ENCODE measurements at places on chromosomes 6 and 20. TPM values are rescaled to one million over a fixed set of nuclear protein-coding genes. Genes with fewer than 3 reads are reported as not detected.

DNA sequence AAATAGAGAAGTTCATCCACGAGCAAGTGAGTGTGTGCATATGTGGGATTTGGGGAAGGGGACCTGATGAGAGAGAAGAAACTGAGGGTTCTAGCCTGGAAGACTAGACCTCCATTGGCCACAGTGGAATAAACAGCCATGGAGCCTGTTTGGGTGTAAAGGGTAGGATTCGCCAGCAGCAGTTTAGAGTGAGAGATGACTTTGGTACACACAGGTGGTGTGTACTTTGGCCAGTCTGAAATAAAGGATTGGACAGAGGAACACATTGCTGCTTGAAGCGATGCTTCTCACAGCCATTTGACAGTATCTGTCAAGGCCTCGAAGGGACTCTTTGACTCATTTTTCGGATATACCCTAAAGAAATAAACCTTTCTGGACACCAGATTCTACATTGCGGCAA is 29.2 kb downstream of the PLEKHG1 start:
- no peak for DNase-seq

DNA sequence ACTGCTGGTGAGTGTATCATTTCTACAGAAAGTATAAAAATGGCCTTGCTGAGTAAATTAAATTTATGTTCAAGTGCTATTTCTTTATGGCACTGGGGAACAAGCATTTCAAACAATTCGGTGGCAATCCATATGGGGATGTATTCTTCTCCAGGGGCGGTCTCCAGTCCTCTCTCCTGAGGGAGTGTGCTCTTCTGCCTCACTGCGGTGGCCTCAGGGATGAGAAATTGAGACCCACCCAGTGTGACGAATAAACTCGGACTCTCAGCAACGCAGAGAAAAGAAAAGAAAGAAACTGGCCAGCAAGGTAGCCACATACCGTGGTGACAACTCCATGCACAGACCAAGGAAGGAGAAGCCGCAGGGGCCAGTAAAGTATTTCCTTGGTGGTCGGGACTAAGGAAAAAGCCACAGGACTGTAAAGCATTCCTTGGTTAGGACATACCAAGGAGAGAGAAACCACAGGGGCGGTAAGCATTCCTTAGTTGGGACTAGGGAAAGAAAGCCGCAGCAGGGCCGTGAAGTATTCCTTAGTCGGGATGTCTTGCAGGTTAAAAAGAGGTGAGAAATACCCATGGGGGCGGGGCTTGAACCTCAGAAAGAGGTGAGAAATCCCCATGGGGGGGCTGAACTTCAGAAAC is 13.6 kb upstream of the GOPC start:
- no peak for DNase-seq

DNA sequence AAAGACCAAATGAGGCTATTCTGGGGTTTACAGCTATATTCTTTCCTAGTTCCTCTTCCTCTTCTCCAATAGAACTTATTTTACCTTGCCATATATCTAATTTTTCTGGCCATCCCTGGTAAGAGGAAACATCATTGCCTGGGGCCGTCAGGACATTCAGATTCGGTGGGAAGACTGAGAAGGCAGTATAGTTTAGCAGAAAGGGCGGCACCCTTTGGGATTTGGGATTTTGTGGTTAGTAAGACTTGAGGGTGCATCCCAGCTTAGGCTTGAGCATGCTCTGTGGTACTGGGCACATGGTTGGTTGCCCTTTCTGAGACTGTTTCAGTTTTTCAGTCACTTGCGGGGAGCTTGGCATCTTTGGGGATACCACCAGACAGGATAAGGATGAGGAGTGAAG is 21.1 kb downstream of the SCUBE3 start:
- DNase-seq = no peak

DNA sequence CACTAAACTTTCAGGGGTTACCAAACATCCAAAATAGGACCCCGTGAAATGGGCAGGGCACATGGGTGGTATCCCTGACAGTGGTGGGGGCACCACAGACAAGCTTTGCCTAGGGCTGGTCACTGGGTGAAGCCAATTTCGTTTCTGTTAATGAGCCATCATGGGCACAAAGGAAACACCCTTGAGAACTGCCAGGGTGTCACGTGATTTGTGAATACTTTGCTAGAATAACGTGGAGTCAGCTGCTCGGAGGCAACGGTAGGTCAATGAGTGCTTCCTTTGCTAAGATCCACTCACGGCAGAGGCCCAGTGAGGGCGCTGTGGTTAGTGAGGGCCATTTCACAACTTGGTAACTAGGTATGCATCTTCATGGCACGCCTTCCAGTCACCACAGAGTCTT is 87.7 kb upstream of the AGPAT4 start:
- no peak for DNase-seq

DNA sequence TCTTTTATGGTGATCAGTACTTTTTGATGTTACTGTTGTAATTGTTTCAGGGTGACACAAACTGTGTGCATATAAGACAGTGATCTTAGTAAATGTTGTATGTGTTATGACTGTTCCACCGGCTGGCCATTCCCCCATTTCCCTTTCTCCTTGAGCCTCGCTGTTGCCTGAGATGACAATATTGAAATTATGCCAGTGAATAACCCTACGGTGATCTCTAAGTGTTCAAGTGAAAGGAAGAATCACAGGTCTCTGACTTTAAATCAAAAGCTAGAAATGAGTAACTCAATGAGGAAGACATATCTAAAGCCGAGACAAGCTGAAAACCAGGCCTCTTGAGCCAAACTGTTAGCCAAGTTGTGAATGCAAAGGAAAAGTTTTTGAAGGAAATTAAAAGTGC is 32.3 kb downstream of the TULP4 start:
- DNase-seq = no peak

DNA sequence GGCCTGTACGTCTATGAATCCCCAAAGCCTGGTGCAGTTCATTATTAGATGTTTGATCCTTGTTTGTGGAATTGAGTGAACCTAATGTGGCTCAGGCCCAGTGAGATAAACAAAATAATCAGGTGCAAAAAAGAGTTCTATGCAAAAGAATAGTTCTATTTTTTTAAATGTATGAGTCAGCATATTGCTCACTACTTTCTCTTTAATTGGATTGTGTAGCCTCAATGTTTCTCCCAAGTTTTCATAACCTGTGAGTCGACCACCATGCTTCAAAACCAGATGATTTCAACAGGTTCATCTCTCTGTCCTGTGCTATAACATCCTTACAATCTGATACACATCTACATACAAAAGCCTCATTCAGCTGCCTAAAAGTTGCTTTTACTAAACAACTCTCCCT is 116.5 kb upstream of the HDAC2 start:
- DNase-seq = no peak

- DNase-seq = no peak
Measured at GRCh38 chr6:40719671-40720374, 132.7 kb upstream of the LRFN2 start.

DNA sequence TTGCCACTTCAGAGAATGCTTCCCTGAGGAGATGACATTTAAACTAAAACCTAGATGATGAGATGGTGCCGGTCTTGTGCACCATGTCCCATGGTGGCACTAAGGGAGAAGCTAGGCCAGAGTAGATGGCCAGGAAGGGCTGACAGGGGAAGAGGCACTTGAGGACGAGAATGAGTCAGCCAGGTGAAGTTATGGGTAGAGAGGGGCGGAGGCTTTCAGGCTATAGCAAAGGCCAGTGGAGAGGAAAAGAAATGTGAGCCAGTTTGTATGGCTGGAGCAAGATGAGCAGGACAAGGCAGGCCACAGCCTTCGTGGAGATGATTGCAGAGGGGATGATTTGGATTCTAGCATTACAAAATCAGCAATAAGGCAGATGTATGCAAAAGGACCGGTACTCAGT is 44.7 kb upstream of the ADGRF4 start:
- DNase-seq = no peak

DNA sequence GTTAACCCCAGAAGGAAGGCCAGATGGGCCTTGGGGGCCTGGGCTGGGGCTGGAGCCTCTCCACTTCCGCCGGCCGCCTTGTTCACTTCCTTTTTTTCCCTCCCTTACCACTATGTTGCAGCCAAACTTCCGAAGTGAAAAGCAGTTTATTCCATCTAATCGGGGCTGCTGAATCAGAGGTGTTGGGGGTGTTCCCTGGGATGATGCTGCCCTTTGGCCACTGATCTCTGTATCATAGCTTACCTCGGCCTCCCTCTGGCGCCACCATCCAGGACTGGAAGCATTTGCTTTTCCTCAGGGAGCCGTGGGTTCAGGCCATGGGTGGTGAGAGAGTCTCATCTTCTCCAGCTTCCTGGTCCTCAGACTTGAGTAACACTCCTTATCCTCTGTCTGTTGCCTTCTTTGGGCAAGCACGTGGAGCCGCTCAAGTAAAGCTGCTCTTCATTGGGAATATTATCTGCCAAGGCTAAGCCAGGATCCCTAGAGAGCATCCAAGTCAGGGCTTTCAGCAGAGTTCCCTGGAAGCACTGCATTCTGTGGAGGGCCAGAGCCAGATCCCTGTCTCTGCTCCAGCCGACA is 39.6 kb downstream of the SLX4IP start:
- DNase-seq = peak; percentile 28

DNA sequence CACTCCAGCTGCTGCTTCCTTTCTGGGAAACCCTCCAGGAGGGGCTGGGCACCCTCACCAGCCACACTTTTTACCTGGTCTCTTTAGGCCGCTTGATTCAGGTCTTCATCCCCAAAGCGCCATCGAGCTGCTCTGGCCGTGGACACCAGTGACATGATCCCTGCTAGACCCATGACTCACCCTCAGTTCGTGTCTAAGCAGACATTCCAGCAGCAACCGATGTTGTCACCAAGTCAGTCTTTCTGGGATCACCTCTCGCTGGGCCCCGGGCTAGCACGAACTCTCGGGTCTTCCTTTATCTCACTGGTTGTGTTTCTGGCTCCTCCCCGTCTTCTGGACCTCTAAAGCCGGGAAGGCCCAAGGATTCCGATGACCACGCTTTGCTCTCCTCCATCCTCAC is 43.0 kb upstream of the GPR31 start:
- DNase-seq = no peak

GRCh38 chr6:25017932-25018567 is 82.3 kb upstream of the RIPOR2 start:
- DNase-seq = peak; percentile 41

RAB23 gene
- 78.5 TPM for total RNA-seq

AVP gene
- not detected for total RNA-seq

IL17A gene
- not detected for total RNA-seq

PGC gene
- 2.1 TPM for total RNA-seq

ZNF391 gene
- total RNA-seq = 4.6 TPM

CGA gene
- total RNA-seq = not detected

PXMP4 gene
- 1.8 TPM for total RNA-seq

NT5DC1 gene
- 8.3 TPM for total RNA-seq

Measured in uterus (tissue), 4 donors.